ENCODE measurements at places on chromosomes 12 and 14.

- no peak for DNase-seq
Measured at GRCh38 chr12:62621101-62621638, 154.5 kb downstream of the MON2 start.

- no peak for DNase-seq
Measured at GRCh38 chr12:105820429-105821125, 318.2 kb downstream of the NUAK1 start.

GRCh38 chr14:59534361-59534987, 42.1 kb downstream of the CCDC175 start:
- DNase-seq: no peak

DNA sequence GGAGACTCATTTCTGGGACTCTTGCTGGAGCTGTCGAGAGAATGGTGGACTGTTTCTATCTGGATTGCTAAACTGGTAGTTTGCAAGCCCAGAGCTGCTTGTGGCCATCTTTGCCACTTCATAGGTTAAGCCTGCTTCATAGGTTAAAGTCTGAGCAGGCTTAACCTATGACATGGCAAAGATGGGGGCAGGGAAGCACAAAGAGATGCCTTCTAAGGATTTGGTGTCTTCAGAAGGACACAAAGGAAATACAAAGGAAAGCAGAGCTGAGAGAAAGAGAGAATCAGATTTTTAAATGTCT, 78.4 kb upstream of the MAX start:
- DNase-seq: no peak

- DNase-seq: no peak
Measured at GRCh38 chr14:68784978-68785533, 7.8 kb downstream of the ZFP36L1 start.

GRCh38 chr12:119949145-119949544, 39.9 kb upstream of the BICDL1 start:
- no peak for DNase-seq

DNA sequence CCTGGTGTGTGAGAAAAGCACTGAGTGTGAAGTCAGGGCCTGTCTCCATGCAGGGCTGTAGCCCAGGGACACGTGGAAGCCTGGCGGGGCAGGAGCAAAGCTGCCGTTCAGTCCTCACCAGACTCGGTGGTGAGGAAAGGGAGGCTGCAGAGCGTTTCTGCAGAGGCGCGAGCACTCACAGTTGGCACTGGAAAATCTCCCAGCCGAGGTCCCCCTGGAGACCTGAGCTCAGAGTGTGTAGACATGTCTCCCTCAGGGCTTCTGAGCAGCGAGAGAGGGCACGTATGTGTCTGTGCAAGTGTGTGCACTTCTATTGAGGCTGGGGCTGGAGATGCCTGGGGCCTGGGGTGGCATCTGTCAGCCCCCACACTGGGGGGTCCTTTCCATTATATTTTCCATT, 11.0 kb upstream of the HHIPL1 start:
- no peak for DNase-seq

GRCh38 chr12:4809013-4809448, 88.8 kb downstream of the GALNT8 start:
- DNase-seq: no peak

GRCh38 chr12:32252199-32253073, 145.8 kb downstream of the BICD1 start:
- DNase-seq: no peak

GRCh38 chr14:96180043-96180874, 24.4 kb upstream of the BDKRB2 start:
- DNase-seq: no peak

Measured in activated CD4-positive, alpha-beta T cell treated with anti-CD3 and anti-CD28 coated beads, Interleukin-2, amount 50 U/mL, for 48 hours (primary cell).